ENCODE measurements at places on chromosomes 13 and 19. TPM values are rescaled to one million over a fixed set of nuclear protein-coding genes. Genes with fewer than 3 reads are reported as not detected.

DNA sequence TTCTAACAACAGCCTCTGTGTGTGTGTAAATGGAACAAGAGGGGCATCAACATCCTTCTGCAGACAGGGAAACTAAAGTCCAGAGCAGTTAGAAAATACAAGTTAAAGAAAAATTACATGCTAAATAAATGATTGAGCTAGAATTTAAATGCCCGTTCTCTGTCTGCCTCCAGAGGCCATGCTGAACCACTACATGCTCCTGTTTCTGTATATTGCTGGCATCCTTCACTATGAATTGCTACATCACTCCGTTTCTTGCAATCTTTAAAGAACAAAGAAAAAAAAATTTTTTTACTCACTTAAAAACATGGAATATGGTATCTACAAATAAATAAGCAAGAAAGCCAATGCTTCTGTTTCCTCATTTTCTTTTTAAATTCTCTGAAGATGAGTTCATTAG lies 47.9 kb downstream of the DCT start:
- DNase-seq: no peak

- DNase-seq: no peak
Measured at GRCh38 chr19:35120492-35120891, 4.9 kb downstream of the FXYD3 start.

S1PR4 gene
- not detected for total RNA-seq

- DNase-seq: no peak
Measured at GRCh38 chr13:20582026-20582425, 15.1 kb downstream of the IFT88 start.

DNA sequence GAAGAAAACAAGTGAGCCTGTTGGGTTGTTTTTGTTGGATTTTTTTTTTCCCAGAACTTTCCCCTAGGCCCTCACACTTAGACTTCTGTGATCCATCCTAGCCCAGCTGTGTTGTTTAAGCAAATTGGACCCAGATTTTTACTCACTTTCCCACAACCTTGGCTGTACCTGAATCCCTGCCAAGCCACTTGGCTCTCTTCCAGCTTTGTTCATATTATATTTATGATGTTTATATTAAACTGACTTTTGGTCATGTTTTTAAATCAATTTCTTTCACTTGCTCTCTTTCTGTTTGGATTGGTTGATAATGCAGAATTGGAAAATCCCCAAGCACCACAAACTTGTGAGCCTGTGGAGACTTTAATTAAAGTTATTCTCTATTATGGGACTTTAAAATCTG lies 16.6 kb downstream of the OLFM4 start:
- DNase-seq: no peak

- DNase-seq: no peak
Measured at GRCh38 chr19:46732966-46733689, 12.7 kb upstream of the FKRP start.

ZNF667 gene
- total RNA-seq: not detected

GRCh38 chr13:26449063-26449848 lies 108.2 kb upstream of the WASF3 start:
- DNase-seq: no peak

GRCh38 chr19:13938301-13939064 lies at the start of gene PODNL1:
Gene PODNL1 (minus strand): TSS chr19:13938417. CDS start chr19:13938181, 236 bp downstream.
- DNase-seq: no peak

IL12RB1 gene
- not detected for total RNA-seq

GSX1 gene
- total RNA-seq: not detected

GRCh38 chr13:71149498-71150363 lies 717.3 kb downstream of the DACH1 start:
- no peak for DNase-seq

CDC34 gene
- 96.9 TPM for total RNA-seq

DNA sequence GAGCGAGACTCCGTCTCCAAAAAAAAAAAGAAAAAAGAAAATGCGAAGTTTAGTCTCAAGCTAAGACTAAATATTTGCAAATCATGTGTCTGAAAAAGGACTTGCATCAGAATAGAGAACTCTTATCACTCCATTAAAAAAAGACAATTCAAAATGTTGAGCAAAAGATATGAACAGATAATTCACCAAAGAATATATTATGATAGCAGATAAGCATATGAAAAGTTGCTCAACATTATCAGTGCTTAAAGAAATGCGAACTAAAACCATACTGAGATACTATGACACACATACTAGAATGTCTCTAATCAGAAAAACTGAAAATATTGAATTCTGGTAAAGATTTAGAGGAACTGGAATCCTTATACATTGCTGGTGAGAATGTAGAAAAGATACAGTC lies 38.7 kb upstream of the SACS start:
- no peak for DNase-seq

PVR gene
- 64.3 TPM for total RNA-seq

GRCh38 chr19:34506026-34506370 lies 24.4 kb downstream of the WTIP start:
- DNase-seq: no peak

DNA sequence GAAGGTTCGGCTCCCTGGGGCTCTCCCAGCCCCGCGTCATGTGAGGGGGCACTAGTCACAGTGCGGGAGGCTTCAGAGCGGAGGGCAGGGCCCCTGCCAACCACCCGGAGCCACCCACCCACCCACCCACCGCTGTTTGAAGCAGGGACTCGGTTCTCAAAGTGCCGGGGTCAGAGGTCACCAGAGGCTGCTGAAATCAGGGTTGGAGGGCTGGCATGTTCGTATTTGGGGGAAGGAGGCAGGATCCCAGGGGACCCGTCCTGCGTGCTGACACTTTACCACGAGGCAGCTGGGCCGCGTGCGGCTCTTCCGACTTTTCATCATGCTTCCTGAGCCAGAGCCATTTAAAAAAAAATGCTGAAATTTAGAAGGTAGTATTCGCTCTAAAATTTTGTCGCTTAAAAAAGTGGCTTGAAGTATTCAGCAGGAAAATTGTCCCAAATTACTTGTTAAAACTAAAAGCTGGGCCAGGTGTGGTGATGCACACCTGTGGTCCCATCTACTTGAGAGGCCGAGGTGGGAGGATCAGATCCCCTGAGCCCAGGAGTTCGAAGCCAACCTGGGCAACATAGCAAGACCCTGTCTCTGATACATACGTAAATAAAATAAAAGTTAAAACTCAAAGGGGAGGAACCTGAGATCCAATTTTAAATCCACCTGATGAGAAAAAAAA lies 21.2 kb downstream of the ATP11A start:
- DNase-seq: no peak

DNA sequence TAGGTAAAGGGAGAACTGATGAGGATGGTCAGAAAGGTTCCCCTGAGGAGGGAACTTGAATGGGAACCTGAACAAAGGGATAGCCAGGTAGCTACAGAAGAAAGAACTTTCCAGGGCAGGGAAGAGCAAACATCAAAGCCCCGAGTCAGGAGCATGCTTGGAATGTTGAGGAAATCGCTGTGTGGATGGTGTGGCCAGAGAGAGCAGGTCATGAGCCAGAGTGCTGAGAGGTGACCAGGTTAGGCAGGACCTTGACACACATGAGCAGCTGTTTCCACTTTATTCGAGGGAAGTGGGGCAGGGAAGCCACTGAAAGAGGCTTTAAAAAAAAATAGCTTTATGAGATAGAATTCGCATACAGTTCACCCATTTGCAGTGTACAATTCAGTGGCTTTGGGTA lies 4.4 kb downstream of the RAB8A start:
- DNase-seq: no peak

All from progenitor cell of endocrine pancreas (in vitro differentiated cells).